ENCODE measurements at places on chromosomes 5 and 9.

- no peak for DNase-seq
Observed at GRCh38 chr9:92176800-92177185, 61.6 kb upstream of the SPTLC1 start.

GRCh38 chr5:40557501-40557900 is 122.2 kb upstream of the PTGER4 start:
- DNase-seq: no peak

DNA sequence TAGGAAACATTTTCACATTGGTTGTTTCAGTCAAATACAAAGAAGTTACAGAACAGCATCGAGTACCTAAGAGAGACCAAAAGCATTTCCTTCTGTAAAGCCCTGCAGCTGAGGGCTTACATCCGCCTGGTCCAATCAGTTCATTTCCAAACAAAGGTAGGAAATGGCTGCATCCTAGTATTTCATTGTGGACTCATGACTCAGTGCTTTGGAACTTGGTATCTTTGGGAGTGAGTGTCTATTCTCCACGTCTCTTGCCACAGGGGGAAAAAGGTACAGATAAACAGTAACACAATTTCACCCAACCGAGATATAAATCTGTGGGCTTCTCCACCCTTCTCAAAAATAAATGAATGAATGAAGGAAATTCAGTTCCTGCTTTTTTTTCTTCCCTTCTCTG is 75.4 kb downstream of the NFIB start:
- no peak for DNase-seq

- no peak for DNase-seq
Observed at GRCh38 chr5:67971223-67971830, 244.2 kb upstream of the PIK3R1 start.

GRCh38 chr9:134046894-134047681 is 20.7 kb downstream of the BRD3 start:
- no peak for DNase-seq

DNA sequence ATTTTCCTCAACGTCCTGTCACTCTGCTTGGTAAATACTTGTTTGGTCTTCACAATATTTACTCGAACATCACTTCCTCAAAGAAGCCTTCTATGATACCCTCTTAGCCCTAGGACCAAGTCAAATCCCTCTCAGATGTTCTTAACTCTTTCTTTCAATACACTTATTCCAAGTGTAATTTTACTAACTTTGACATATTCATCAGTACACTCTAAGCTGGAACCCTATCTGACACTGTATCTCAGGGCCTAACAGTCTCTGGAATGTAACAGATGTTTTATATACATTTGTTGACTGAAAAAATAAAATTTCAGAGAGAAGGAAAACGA is 19.6 kb downstream of the SIL1 start:
- DNase-seq: no peak

Data from amniotic stem cell (primary cell).